ENCODE measurements at places on chromosomes 5 and 9.

- DNase-seq = no peak
Observed at GRCh38 chr5:141954194-141954593, 3.8 kb downstream of the PCDH12 start.

DNA sequence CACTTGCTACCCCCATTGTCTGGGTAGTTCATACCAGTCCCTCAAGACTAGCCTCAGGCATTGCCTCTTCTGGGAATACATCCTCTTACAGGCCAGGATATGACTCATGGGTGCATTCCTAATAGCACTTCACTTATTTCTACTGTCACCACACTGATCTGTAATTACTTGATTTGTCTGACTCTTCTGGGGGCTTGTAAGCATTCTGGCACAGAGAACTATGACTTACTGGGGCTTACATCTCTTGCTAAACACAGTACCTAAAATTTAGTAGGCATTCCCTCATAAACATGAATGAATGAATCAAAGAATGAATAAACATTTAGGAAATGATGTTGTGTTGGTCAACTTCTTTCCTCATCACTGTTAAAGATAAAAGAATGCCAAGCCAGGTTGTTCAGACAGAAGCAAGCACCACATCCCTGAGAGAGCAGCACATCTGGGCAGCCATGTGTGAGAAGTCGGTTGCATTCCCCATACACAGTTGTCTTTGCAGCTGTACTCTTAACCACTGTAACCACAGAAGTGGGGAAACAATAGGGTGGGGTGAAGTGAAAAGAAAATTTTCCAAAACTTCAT, 27.6 kb downstream of the IL7R start:
- DNase-seq = no peak

GRCh38 chr9:68844631-68845612, 139.9 kb downstream of the PIP5K1B start:
- DNase-seq = peak; percentile 0

GRCh38 chr5:2894736-2895135, 143.3 kb upstream of the IRX2 start:
- no peak for DNase-seq

DNA sequence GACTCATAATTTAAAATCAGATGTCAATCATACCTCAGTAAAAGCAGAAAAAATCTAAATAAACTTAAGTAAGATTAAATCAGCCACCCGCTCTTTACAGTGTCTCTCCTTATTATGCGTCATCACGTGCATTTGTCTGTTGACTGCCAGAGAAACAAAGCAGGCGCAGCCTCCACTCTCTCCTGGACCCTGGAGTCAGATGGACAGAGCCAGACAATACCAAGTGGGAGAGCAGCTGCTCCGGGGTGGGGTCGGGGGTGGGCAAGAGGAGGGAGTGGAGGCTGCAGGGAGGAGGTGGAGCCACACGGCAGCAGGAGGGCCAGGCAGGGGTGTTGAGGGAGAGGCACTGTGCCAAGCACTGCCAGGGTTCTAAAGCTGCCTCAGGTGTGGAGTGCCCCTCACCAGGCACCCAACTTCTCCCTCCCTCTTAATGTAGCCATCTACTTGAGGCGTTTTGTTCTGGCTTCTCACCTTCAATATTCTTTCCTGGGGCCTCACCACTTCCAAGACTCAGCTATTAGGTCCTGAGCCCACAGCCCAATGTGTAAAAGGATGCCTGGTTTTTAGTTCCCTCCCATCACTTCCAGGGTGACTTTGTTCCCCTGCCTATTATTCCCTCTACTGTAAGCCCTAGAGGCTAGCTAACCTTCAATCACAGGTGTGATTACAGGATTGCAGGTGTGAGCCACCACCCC, 96.3 kb downstream of the GLDC start:
- DNase-seq = no peak

DNA sequence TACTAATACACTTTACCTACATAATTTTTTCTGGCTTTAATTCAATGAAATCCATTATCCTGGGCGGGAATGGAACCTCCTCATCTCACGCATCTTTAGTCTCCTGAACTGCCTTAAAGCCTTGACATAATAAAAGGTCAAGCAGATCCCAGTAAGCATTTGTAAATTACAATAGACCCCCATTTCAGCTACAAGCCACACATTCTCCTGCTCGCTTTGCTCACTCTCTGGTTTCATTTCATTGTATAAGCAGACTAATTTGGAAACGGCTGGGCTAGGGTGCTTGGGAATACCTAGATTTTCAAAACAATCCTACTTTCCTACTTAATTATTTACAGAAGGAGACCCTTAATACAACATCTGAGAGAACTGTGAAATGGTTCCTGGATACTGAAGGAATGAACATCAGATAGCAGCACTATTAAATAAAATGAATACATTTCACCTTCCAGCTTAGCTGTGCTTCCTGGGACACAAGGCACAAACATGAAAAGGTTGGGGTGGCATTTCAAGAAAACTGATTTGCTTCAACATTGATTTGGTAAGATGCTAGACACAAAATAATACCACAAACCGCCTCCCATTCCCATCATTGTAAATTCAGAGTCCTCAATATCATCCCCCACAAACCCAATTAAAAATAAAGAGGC, 1.5 kb downstream of the JAKMIP2 start:
- DNase-seq = no peak

DNA sequence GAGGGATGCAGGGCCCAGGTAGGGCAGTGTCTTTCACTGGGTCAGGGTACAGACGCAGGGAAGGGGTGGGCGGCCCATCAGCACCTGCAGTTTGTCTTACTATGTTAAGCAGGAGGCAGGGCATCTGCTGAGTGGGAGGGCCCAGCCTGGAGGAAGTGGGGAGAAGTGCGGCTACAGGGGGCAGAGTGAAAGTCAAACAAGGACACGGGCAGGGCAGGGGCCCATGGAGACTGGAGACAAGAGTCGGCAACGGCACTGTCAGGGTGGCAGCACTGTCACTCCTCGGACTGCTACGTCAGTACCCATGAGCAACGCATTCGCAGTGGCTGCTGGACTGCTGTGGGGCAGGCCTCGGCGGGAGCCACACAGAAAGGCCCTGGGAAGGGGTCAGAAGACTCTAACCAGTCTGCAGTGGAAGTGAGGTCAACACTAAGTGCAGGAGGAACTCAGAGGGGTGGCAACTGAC, 19.7 kb downstream of the CAMSAP1 start:
- peak; percentile 15 for DNase-seq

- DNase-seq = no peak
Observed at GRCh38 chr9:106893088-106893487, 30.1 kb downstream of the ZNF462 start.

DNA sequence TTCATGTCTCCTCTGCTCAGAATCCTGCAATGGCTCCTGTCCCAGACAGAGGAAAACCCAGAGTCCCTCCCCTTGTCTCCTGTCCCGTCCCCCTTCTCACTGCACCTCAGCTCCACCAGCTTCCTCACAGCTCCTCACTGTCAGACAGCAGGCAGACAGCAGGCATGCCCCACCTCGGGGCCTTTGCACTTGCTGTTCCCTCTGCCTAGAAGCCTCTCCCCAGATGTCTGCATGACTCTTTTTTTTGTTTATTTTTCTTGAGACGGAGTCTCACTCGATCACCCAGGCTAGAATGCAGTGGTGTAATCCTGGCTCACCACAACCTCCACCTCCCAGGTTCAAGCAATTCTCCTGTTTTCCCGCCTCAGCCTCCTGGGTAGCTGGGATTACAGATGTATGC, 8.8 kb upstream of the SLC6A7 start:
- no peak for DNase-seq

DNA sequence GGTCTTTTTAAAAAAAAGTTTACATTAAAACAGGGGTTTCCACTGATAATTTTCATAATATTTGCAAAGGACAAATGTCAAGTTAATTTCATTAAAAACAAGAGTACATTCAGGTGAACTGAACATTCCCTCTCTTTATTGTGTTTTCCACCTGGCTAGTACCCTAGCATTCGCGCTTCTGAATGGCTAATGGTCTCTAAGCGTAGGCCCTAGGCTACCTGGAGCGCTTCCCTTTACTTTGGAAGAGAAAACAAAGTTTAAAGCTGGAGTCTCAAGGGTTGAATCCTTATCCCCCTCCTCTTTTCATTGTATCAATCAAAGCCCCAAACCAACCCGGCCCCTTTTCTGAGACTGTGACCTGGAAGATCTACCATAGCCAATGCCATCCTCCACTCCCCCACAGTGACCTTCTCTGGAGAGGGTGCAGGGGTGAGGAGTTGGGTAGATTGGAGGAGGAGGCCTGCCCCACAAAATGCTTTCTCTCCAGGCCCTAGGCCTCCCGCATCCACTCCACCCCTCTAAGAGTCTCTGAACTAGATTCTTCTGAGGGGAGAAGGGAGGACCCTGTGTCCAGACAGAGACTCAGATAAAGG, 73.3 kb upstream of the TBCA start:
- DNase-seq = no peak

DNA sequence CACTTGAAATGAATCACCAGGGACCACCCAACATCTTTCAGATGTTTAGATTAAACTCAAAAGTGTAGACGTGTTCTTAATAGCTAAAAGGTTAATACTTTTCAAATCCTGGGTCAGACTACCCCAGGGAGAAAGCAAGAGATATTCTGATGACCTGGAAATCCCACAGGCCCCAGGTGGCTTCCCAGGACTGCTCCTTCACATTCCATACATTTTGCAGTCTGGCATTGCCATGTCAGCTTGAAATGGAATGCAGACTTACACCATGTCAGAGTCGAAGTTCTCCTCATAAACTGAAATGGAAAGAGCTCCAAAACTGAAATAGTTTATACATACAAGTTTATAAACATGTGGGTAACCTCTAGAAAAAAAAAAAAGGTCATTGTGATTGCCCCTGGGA, 61.5 kb downstream of the TMEM167A start:
- DNase-seq = no peak

DNA sequence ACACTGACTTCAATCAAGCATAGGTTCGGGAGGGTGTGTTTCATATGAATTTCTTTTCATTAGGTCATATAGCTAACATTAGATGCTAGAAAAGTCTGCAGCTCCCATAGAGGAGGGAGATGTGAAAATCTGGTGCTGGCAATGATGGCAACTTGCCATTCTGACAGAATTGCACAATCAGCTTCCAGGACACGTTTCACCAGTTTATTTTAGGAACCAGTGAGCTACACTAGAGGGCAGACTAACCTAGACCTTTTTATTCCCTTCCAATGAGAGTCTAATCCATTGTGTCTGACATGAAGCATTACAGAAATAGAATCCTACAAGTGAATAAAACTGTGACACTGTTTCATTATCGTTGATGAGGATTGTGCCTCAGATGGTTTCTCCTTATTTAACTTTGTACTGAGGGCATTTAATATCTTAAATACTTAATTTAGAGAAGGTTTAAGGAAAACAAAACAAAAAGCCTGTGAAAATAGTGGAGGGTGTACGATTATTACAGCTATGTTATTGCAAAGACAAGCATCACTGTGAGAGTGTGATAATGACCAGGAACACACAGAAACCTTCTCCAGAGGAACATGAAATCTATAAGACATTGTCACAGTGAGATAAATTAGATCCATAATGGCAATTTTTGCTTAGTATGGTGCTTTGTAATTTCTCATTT, 363.3 kb upstream of the RPS23 start:
- DNase-seq = no peak

GRCh38 chr9:37787059-37787458, 2.2 kb upstream of the EXOSC3 start:
- DNase-seq = no peak

GRCh38 chr9:28413471-28413870, 840.2 kb upstream of the C9orf72 start:
- DNase-seq = no peak

GRCh38 chr5:150078802-150079689, 7.3 kb downstream of the CSF1R start:
- DNase-seq = no peak

GRCh38 chr9:69569738-69570451, 102.3 kb downstream of the APBA1 start:
- no peak for DNase-seq

DNA sequence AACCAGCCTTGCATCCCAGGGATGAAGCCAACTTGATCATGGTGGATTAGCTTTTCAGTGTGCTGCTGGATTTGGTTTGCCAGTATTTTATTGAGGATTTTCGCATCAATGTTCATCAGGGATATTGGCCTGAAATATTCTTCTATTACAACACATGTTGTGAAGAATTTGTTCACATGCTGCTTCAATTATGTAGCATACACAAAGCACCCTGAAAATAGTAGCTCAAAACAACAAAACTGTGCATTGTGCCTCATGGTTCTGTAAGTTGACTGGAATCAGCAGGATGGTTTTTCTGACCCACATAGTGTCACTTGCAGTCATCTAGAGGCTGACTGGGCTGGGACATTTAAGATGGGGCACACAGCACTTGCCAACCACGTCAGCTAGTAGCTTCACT, 193.9 kb downstream of the SYK start:
- DNase-seq = no peak

- DNase-seq = no peak
Observed at GRCh38 chr9:34654323-34655051, 2.5 kb downstream of the IL11RA start.

DNA sequence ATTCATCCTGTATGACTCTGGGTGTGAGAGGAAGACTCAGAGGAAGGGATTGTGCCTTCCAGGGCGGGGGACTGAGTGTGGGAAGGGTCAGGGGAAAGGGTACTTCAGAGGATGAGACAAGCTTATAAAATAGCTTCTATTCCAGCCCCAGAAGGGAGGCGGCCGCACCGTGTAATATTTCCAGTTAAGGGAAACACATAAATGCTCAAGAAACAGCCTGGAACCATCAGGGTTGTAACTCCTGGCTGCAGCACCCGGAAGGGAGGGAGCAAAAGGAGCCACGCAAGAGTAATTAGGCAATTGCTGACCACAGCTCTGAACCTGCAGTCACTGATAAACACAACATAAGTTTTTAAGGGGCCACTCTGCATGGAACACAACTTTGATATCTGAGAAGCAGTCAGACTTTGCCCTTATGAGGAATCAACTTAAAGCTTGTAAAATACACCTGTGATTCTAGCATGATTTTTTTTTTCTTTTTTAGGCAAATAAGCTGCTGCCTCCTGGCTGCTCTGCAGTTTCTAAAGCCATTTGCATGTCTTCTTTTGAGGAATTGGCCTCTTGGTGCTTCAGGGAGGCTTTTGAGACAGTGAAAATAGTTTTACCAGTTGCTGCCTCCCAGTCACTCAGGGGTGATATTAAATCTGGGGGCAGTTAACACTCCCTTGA, 382.7 kb downstream of the ENC1 start:
- no peak for DNase-seq

DNA sequence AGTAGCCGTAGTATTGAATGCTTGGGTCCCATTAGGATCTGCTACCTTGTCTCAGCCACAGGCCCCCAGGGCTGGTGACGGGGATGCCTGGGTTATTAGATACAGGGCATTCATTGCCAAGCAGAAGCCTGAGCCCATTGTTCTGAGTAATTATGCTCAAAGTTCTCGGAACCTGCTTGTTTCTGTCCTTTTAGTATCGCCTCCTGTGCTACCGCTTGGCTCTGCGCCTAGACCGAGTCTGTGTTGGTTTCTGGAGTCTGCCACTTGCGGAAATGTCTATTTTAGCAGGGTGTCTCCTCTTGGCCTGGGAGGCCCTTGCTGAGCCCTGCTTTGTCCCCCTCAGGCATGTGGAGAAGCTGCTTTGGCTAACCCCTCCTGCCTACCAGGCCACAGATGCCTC, 506.1 kb downstream of the BNC2 start:
- DNase-seq = no peak

GRCh38 chr5:170892196-170892595, 30.4 kb downstream of the RANBP17 start:
- DNase-seq = no peak
